ENCODE measurements at places on chromosomes 11 and 22.

DNA sequence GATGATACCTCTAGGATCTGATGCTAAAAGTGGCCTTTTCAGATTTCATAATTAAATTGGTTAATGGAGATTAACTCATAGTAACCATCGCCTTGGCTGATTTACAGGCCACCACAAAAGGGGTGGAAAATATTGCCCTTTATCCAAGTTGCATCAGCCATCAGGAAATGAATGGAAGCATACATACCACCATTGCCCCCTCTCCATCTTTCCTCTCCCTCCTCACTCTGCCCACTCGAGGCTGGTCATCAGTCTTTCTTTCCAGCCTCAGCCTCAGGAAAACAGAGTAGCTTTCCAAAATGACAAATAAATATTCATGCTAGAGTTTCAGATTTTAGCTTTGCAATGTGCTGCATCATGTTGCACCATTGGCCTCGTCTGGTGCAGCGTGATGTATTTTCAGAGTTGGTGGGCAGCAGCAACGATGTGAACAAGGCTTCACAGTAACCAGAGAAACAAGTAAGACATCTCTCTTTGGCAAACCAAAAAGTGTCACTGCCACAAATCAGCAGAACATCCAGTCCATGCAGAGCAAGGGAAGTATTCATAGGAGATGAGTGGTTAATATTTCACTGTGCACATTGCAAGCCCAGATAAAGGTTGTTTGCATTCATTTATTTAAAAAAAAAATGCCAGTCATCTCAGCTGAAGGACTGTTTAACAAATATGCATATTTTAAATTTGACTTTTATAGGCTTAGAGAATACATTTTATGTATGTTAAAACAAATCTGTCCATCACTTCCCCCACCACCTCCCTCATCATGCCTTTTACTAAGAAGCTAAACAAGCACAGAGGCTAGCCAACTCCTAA is 136.7 kb upstream of the FAT3 start:
- no peak for DNase-seq

- DNase-seq = no peak
These were observed 34.5 kb upstream of the RAPSN start for GRCh38 chr11:47483457-47483856.

DNA sequence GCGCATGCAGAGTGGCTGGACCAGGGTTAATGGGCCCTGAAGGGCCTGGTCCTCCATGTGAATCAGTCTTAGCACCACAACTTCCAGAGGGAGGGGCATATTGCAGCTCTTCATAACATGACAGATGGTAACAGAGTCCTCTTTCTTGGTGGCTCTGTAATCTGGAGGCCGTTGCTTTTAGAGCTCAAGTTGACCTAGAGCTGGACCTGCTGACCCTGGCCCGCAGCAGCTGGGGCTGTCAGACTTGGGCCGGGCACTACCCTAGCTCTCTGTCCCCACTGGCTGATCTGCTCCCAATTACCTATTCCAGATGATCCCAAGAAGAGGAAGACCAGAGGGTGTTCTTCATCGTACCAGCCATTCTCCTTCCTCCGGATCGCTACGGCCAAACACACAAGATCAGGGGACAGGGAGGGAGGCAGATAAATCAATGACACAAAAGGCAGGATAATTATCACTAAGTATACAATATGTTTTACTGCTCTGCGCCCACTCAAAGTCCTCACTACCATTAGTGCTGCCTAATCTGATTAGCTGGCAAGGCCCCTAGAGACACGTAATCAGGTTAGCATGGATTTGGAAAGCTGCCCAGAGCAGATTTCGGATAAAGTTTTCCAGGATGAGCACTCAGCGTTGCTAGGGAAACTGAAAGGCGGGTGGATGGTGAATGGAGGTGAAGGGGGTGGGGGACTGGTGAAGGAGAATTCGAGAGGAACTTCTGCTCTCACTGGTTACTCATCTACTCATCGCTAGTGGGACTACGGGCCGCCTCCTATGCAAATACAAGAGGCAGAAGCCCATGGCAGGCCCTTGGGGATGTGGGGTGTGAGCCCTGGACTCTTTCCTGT is 64.5 kb upstream of the PHOX2A start:
- no peak for DNase-seq

- no peak for DNase-seq
These were observed 11.2 kb upstream of the SYT8 start for GRCh38 chr11:1823376-1824220.

DNA sequence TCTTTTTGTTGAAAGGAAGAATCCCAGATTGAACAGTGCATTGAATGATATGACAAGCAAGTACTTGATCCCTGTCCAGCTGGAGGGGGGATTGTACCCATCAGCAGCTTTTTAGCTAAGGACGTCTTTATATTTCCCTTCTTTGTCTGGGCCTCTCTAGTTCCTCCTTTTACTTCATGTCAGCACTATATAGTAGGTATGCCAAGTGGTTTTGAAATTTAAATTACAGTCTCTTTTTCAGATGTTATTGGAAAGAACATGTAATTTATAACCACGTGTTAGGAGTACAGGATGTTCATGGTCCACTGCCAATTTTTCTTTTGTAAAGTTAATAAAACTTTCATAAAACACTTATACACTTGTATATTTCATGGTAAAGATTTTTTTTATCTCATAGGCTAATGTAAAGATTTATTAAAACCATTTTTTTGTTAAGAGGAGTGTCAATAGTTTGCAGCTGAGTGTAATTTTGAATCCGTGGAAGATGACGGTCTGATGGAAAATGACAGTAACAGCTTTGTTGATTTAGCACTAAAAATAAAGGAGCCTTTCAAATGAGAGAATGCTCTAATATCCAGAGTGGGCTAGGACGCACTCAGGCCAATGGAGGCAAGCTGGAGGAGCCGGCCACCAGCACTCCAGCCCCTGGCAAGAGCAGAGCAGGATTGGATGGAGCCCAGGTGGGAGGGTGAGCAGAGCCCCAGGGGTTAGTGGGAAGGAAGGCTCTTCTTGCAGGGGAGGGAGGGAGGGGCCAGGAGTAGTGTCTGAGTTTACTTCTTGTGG is 488.3 kb downstream of the INSC start:
- DNase-seq = peak; percentile 42

- no peak for DNase-seq
These were observed 14.7 kb downstream of the MGAT3 start for GRCh38 chr22:39471381-39472141.

DNA sequence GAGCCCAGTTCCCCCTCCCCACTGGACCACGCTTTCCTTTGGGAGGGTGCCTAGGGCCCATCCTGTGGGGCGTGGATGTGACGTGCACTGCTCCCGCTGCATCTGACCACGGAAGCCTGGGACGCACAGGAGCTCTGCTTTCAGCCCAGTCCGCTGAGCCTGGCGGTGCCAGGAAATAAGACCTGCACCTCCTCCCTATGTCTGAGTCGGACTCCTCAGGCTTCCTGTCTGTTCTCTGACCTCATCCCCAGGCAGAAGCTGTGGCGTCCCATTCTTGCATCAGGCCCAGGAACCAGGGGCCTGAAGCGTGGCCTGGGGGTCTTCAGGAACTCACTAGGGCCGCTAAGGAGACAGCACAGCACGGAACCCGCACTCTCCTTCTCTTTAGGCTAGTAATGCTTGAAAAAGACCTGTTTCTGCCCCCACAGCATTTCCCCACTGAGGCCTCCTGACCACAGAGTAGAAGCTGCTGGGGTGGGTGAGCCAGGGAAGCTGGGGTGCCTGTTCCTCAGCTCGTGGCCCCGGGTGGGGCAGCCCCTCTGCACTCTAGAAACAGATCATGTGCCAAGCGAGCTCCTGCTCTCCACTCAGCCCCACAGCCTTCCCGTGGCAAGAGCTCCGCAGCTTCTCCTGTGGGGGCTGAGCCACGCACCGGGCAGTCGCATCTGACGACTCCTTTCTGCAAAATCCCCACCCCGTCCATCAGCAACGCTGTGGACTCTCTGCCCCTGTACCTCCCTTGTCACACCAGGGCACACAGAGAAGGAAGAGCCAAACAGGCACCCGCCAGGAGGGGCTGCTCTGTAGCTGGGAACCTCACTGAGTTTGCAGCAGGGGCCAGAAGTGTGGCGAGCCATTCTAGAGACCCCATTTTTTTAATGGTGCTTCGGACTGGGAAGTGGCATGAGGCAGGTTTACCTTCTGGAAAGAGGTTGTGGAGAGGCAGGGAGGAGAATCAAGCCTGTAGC is 22.6 kb downstream of the MOV10L1 start:
- no peak for DNase-seq

- DNase-seq = no peak
These were observed 10.4 kb upstream of the AHNAK start for GRCh38 chr11:62556875-62557631.

DNA sequence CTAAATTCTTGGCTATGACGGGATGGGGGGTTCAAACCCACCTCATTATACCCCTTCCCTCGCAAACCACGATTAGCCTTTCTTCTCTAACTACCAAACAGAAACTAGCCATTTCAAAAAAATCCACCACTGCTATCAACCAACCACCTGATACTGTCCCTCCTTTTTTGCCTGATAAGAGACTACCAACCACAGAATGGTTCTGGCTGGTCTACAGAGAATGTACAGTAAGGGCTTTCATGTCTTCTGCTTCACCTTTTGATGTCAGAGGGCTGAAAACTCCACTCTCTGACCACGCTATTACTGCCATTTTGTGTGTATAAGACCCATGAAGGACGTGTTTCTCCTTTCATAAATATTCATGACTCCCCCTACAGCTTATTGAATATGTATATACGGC is 19.1 kb downstream of the RIC3 start:
- no peak for DNase-seq

DNA sequence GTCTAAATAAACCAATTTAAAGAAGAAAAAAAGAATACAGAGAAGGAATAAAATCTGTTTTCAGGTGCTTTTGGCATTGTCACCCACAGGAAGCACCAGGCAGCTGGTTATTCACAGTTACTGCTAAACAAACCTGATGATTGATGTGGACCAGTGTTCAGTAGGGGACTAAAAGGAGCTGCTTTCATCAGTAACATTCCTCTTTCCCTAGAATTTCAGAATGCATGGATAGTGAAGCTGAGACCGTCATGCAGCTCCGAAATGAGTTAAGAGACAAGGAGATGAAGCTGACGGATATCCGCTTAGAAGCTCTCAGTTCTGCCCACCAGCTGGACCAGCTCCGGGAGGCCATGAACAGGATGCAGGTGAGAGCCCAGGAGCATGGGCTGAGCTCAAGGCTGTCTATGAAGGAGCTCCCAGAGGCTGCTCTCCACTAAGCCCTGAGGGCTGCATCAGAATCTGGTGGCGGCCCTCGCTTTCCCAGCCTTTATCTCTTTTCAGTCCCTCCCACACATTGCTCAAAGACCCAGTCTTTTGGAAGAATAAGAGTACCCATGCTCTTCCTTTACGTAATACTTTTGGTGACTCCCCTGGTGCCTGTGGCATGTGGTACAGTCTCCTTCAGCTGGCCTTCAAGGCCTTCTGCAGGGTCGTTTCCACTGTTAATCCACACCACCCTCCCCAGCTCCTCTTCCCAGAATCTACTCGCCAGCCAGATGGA is 69.5 kb downstream of the DBX1 start:
- DNase-seq = no peak

GRCh38 chr22:38610234-38610633 is 40.3 kb upstream of the DMC1 start:
- DNase-seq = no peak

- DNase-seq = no peak
These were observed 39.6 kb upstream of the CTSC start for GRCh38 chr11:88377144-88377543.

- no peak for DNase-seq
These were observed 8.6 kb upstream of the TPP1 start for GRCh38 chr11:6627762-6628241.

- no peak for DNase-seq
These were observed 131.7 kb downstream of the GRIK4 start for GRCh38 chr11:120643284-120643683.

- DNase-seq = no peak
These were observed 155.0 kb downstream of the ADAMTS15 start for GRCh38 chr11:130603335-130603906.

- DNase-seq = no peak
These were observed 419.2 kb upstream of the SYN3 start for GRCh38 chr22:33477120-33478111.

GRCh38 chr22:37065961-37066360 is 14.4 kb downstream of the KCTD17 start:
- no peak for DNase-seq

DNA sequence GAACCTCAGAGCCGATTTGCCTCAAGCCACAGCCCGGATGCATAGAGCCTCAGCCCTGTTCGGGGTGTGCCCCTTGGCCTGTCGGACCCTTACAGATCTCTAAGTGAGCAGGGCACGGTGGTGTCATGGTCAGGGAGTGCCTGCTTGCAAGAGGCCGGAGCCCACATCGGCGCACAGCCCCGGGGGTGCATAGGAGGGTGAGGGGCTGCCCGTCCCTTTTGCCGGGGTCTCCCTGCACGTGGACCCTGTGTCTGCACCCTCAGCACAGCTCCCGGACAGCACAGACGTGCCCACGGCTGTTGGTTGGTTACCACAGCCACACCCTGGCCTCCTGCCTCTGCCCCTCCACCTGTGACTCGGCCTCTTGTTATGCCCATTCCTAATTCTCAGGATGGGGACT is 6.5 kb downstream of the RAB36 start:
- no peak for DNase-seq

DNA sequence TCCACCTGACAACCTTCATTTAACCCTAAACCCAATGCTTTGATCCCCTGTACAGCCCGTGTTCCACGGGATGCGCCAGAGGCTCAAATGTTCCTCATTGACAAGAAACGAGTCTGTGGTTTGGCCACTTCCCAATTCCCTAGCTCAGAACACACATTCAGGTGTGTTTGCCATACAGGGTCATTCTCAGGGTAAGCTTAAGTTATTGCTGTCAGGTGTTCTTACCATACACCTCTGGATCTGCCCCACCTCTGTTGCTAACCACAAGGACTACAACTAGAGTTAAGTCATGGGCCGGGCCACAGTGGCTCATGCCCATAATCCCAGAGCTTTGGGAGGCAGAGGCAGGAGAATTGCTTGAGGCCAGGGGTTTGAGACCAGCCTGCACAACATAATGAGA is 45.6 kb upstream of the POLD3 start:
- DNase-seq = no peak

- DNase-seq = peak; percentile 66
These were observed at the start of gene PRSS23 for GRCh38 chr11:86800076-86800959. PRSS23 (plus strand) TSS chr11:86800542; CDS start chr11:86807644, 7,102 bp downstream.

All from left ventricle myocardium inferior (tissue), 1 donor.